ENCODE measurements at places on chromosomes 1 and 21.

DNA sequence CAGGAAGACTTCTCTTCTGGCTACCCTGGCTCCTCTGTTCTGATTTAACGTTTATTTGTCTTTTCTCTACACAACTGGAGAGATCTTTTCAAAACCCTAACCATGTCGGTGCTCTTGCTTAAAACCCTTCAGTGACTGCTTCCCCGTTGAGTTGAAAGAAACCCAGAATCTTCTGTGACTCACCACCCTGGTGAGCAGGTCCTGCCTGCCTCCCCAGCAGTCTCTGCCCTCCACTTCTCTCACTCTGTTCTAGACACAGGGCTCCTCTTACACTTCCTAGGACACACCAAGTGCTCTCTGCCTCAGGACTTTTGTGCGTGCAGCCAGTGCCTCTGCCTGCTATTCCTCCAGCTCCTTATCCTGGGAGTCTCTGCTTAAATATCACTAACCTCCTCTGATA, 131.4 kb downstream of the IER5 start:
- DNase-seq = no peak

DNA sequence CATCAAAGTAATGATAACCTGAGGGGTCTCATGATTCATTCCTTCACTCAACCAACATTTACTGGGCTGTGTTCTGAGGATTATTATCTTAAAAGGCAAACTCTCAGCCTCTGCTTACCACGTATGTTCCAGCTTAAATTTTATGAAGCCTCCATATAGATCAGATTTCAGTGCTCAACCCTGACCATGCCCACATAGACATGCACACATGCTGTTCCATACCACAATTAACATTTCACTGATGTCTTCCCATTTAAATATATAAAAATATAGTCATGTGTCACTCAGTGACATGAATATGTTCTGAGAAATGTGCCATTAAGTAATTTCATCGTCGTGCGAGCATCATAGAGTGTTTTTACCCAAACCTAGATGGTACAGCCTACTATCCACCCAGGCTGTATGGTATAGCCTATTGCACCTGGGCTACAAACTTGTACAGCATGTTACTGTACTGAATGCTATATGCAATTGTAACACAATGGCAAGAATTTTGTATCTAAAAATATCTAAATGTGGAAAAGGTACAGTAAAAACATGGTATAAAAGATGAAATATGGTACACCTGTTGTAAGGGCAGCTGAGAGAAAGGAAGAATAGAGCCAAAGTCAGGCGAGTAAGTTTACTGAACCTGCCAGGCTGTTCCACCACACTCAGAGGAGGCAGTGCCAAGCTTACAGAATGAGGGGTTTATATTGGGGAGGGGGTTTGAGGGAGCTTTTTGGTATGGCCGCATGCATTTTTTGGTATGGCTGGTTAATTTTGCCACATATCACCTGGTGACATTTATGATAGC, 134.7 kb upstream of the ETV3 start:
- DNase-seq = no peak

GRCh38 chr1:91018006-91018405, 3.8 kb downstream of the ZNF644 start:
- DNase-seq = no peak

- DNase-seq = no peak
These were observed 38.3 kb downstream of the NCF2 start for GRCh38 chr1:183551924-183552323.

- DNase-seq = no peak
These were observed 198.4 kb downstream of the USP25 start for GRCh38 chr21:15928196-15928595.

DNA sequence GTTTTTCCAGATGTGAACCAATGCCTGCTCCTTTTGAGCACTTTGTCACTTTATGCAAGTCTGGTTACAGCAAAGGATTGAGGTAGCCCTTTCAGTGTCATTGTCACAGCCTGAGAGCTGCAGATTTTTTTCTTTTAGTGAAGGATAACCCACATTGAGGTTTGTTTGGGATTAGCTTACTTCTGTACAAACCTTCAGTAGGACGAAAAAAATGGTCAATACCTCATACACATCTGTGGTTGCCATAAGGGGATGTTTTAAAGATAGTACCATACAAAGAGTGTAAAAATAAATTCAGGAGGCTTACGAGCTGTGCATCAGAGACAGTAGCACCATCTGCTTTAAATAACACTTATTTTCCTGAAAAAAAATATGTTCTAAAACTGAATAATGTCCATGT, 566.0 kb downstream of the AJAP1 start:
- DNase-seq = no peak

- DNase-seq = no peak
These were observed 49.9 kb downstream of the SNX27 start for GRCh38 chr1:151661751-151662150.

GRCh38 chr1:172746091-172746949, 87.4 kb downstream of the FASLG start:
- no peak for DNase-seq

- DNase-seq = no peak
These were observed 13.9 kb upstream of the CD53 start for GRCh38 chr1:110859062-110859461.

GRCh38 chr1:176195547-176195946, 11.5 kb downstream of the COP1 start:
- DNase-seq = no peak

GRCh38 chr1:2605509-2606395, 19.2 kb downstream of the PRXL2B start:
- DNase-seq = no peak

DNA sequence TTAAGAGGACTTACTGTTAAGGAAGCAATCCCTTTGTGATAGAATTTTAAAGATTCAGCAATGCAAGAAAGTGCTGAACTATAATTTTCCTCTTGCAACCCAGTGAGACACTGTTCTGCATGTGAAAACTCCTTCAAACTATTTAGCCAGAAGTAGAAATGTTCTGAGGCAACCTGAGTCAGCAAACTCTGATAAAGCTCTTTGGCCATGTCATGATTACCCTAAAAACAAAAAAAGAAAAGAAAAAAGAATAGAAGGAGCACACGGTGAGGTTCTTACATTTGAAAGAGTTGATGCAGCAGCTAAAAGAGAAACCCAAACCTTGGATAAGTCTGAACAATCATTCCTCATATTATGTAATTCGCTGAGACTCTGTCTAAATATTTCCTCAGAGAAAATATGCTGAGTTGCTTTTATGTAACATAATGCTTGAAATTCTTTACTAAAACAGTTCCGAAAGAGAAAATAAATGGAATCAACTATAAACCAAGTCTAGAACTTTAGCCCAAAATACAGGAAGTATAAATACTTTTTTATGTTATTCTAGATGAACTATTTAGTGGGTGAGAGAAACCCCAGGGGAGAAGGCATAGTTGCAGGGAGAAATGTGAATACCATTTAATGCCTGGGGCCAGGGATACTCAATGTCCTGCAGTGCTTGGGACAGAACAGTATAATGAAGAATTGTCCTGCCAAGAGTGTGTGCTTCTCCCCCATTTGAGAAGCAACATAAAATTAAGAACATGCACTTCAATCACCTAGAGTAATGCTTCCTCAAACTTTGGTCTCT, 60.0 kb downstream of the INTS7 start:
- DNase-seq = no peak

- DNase-seq = no peak
These were observed 14.9 kb downstream of the STX12 start for GRCh38 chr1:27787895-27788294.

DNA sequence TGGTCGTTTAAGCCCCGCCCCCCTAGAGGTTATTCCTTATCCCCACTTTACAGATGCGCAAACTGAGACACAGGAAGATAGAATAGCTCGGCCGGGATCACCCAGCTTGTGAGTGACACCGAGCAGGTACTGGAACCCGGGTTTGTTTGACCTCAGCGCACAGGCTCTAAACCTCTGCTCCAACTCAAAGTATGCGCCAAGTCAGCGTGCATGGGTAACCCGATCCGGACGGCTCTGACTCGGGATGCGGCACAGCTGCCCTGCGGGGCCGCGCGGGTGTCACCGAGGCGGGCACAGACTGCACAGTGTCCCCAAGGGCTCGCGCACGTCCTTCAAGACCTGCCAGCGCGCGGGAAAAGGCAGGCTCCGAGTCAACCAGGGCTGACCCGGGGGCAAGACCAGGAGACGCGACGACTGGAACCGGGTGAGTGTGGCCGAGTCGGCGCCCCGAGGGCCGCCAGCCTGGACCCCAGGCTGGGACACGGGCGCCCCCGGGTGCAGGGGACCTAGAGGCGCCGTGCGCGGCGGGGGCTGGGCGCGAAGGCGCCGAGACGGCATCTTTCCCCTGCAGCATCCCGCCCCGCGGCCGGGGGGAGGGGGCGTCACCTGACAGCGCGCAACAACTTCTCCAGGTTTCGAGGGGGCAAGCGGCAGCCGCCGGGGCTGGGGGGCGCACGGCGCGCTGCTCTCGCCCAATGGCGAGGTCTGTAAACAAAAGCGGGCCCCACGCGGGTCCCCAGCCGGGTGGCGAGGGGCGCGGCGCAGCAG, 101.9 kb upstream of the SOD1 start:
- no peak for DNase-seq

GRCh38 chr1:222786121-222786520, 28.7 kb upstream of the DISP1 start:
- no peak for DNase-seq

GRCh38 chr1:79497193-79497773, 490.8 kb upstream of the ADGRL4 start:
- no peak for DNase-seq

GRCh38 chr1:56378341-56379070, 200.9 kb downstream of the PLPP3 start:
- no peak for DNase-seq

DNA sequence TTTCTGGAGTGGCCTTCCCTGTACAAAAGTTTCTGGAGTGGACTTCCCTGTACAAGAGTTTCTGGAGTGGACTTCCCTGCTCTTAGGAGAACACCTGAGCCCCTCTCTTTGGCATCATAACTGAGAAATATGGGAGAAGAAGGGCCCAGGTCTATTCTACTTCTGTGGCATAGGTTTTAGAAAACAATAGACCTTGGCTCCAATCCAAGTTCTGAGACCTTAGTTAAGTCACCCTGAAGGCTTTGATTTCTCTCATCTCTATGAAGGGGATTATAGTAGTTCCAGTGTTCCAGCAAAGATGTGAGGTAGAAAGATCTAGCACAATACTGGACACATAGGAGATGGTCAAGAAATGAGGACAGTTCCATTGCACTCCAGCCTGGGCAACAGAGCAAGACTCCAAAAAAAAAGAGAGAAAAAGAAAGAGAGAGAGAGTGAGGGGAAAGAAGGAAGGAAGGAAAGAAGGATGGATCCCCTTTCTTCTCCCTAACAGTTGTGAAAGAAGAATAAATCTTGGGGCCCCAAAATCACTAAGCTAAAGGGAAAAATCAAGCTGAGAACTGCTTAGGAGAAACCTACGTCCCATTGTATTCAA, 13.3 kb upstream of the EIF4G3 start:
- DNase-seq = no peak

DNA sequence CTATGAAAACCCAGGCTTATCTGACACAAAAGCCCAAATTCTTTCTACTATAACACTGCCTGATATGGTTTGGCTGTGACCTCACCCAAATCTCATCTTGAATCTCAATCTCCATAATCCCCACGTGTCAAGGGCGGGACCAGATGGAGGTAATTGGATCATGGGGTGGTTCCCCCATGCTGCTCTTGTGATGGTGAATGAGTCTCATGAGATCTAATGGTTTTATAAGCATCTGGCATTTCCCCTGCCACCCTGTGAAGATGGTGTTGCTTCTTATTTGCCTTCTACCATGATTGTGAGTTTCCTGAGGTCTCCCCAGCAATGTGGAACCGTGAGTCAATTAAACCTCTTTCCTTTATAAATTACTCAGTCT, 123.3 kb upstream of the USP24 start:
- DNase-seq = no peak

DNA sequence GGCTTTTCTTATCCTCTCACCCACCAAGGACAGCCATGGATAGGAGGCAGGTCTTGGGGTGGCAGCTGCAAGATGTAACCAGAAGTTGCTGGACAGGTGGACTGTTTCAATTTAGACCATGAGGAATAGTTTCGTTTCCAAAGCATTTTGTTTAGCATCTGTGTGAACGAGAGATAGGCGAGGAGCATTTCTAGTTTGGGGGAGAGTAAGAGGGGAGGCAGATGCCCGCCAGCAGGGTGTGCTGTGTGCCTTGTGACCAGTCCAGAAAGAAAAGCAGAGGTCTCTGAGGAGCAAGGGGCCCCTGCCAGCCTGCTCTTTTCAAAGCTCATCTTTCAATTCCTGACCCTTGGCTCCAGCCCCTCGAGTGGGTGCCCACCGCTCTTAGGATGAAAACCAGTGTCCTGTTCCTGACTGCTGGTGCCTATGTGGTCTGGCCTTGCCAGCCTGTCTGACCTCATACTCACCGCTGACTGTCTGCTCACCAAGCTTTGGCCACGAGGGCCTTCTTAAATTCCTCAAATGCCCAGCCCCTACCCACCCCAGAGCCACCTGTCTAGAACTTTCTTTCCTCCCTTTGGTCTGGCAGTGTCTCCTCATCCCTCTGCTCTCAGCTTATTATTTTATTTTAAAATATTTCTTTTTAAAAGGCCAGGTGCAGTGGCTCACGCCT, 8.5 kb downstream of the SERINC2 start:
- DNase-seq = no peak

DNA sequence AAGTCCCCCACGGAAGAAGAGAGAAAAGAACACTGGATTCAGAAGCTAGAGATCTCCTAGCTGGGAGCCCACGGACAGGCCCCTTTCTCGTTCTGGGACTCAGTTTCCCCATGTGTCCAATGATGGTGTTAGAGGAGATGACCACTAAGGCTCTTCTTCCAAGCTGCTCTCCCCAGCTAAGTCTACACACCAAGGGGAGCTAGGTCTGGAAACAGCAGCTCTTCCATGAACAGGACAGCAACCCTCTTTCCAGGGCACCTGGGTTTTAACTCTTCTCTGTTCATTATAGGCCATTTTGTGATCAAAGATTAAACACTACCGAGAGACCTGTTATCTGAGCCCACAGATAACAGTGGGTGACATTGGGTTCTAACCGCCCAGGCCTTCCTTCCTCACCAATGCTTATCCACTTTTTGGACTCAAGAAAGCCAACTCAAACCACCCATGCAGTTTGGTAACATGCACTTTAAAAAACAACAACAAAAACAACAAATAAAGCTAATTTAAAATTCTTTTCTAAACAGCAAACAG, 85.9 kb downstream of the MRPL37 start:
- no peak for DNase-seq

DNA sequence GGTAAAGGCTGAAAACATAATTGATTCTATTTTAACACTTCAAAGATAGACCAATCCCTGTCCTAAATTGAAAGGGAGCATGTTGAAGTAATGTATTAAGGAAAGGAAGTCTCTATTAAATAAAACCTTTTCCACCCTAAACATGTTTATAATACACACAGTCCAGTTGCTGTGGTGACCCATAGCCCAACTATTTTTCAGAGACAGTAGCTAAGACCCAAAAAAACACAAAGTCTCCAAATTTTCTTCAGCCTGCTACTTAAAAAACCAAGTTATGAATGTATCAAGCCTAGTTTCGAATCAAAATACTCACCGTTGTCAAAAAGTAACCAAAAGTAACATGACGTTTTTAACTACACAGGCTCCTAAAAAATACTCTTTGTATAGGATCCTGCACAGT, 1.6 kb downstream of the ELK4 start:
- no peak for DNase-seq
